ENCODE measurements at places on chromosomes 4 and X.

DNA sequence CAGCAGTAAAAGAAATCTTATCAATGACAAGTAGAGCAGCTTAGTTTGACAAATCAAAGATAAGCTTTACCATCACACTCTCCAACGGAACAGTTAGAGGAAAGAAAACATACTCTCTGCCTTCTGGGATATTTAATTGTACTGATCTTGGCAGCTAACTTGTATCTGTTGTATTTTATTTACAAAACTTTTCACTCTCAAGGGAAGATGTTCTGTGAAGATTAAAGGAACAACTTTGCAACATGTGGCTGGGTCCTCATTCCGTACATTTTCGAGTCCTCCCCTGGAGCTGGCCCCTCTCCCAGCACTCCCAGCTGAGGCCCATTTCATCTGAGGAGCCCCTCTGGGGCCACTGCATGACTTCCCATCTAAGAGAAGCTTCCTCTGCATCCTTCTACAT, 74.4 kb downstream of the RPS3A start:
- DNase-seq, result peak; percentile 51

- no peak for DNase-seq
Observed at GRCh38 chrX:10031746-10032145, 64.6 kb downstream of the CLDN34 start.

GRCh38 chrX:74061879-74062278, 242.1 kb upstream of the ZCCHC13 start:
- no peak for DNase-seq

DNA sequence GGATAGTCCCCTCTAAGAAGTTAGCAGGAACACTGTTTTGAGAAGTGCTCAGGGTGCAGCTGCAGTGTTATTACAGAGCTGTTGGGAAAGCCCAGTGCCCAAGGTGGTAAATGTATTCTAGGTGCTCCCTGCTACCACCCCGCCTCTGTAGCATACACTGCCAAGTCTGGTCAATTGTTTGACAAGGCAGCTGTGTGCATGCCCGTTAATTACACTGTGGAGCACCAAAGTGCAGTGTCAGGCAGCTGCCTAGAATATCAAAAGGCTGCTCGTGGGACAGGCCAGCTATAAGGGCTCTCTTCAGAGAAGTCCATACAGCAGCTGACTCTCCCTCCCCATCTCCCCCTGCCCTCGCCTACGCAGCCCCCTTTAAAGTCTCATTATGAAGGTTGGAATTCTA, 99.9 kb upstream of the KLHL13 start:
- DNase-seq, result no peak

- DNase-seq, result peak; percentile 64
Observed at GRCh38 chr4:74544655-74545361, 99.9 kb downstream of the AREG start.

DNA sequence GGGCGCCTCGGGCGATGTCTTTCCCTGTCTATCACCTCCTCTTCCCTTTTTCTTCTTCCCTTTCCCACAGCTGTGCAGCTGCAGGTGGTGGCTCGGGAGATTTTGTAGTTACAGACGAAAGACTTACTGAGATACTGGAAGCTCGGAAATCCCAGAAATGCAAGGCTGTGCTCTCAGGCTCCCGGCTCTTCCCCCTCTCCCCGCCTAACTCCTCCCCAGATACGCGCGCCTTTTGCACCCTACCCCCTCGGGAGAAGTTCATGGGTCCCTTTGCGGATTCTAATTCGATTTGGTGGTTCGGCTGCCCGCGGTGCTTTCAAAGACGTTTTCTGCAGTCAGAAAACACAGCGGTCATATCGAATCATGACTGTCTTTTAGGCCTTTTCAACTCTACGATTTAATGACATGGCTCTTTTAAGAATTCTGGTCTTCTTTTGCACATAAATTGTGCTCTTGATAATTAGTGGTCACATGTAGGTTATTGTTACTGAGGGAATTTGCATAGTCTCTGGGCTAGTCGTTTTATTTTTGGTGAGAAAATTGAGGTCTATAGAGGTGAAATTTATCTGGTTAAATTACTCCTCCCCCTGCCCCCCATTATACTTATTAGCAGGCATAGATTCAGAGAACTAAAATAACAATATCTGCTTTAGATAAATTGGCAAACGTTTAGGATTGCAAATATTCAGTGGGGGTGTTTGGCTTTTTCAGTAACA, 1.6 kb downstream of the SEPTIN11 start:
- peak; percentile 71 for DNase-seq

GRCh38 chrX:64389489-64389888, 5.8 kb downstream of the MTMR8 start:
- DNase-seq, result no peak

GRCh38 chr4:151049430-151049884, 34.4 kb upstream of the LRBA start:
- DNase-seq, result no peak

- no peak for DNase-seq
Observed at GRCh38 chr4:101037249-101037648, 310.1 kb downstream of the PPP3CA start.

GRCh38 chrX:110440016-110440805, 81.6 kb downstream of the RTL9 start:
- DNase-seq, result no peak

- peak; percentile 82 for DNase-seq
Observed at GRCh38 chr4:39539089-39539611, 11.9 kb upstream of the UGDH start.

DNA sequence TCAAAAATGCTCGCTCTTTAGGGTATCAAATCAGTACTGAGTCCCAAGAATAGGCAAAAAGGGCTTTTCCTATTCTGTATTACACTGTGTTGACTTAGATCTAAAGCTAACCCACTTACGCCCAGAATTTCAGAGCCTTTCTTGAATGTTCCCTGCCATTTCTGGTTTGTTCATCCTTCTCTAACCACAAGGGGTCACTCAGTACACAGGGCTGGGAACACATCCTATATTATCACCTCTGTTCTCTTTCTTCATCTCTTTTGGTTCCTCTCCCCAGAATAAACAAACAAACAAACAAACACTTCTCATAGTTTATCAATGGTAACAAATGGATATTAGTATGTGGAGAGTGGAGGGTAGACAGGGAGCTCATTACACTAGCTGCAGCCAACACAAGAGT, 25.5 kb upstream of the MORC4 start:
- DNase-seq, result peak; percentile 46

DNA sequence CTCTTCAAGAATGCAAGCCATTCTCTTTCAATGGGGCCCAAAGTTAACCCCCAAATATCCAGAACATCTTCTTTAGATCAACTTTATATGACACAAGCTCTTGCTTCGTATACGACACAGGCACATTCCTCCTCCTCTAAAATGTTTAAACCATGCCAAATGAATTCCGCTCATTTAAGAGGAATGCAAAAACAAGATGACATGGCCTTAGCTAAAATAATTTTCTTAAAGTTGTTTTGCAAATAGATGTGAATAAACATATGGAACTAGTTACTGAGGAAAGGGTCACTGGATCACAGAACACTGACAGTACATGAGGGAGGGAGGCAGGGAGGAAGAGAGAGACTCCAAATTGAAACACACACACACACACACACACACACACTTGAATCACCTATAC, 97.4 kb downstream of the RASL11B start:
- DNase-seq, result peak; percentile 37

- no peak for DNase-seq
Observed at GRCh38 chrX:149073479-149073878, 431.6 kb downstream of the IDS start.

DNA sequence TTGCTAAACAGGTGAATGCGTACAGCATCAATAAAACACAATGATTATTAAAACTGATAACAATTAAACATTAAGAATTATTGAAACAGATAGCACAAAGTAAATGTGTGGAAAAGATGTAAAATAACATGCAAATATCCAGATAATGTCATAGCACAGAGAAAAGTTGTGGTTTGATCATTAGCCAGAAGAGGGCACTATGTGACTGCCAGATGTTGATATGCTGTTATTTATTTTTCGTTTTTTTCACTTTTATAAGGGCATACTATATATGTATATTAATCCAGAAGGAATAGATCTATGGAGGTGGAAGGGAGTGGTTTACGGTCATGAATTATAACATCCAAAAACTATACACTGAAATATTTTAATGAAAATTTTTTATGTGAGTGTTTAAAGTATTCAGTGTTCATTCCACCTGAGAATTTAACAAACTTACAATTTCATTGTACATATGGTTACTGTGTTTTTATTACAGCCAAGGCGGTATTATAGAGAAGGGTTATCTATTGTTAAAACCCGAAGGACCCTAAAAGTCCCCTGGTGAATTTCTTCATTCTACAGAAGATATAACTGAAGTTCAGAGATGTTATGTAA, 211.9 kb upstream of the UGT8 start:
- DNase-seq, result peak; percentile 47

DNA sequence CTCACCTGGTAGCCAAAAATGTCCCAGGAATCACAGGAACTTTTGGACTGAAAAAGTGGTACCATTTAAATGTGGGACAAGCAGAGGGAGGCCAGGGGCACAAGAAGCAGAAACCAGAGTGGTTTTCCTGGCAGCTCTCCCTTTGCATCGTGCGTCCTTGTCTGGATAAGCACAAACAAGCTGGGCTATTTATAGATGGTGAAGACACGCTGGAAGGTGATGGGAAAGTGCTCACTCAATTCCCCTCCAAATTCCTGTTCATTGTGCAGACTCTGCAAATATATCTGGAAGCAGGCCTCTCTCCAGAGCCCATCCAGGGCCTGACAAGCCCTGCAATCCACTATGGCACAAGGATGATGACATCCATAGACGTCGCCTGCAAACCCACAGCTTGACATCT, 63.6 kb upstream of the MAP3K15 start:
- DNase-seq, result no peak

- DNase-seq, result no peak
Observed at GRCh38 chr4:86483773-86484172, 110.3 kb upstream of the PTPN13 start.

DNA sequence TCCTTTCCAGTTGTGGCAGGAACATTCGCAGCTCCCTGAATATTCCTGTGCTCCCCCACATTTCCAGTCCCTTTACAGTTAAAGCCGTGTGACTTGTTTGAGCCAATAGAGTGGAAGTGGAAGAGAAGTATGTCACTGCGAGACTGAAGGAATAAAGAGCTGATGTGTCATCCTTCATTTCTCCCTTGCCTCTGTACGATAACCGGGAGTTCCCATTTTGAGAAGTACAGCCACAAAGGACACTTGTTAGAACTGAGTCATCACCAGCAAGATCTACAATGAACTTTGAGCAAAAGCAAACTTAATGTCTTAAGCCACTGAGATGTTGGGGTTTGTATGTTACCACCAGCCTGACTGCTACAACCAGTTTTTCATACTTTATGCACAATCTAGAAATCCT, 92.3 kb downstream of the SPRY1 start:
- DNase-seq, result peak; percentile 88

GRCh38 chr4:108619372-108620100, 840 bp upstream of the RPL34 start:
- no peak for DNase-seq

DNA sequence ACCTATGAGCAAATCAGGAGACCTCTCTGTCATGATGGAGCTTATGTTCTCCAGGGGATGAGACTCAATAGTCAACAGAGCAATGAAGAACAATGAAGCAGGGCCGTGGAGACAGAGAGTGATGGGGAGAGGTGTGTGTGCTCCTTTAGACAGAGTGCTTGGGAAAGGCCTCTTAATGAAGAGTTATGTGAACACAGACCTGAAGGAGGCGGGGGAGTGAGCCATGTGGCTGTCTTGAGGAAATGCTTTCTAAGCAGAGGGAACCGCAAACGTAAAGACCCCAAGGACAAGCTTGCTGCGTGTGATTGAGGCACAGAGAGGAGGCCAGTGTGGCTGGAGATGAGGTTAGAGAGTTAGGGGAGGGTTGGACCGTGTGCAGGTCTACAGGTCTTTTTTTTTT, 53.1 kb downstream of the CHRNA9 start:
- no peak for DNase-seq

GRCh38 chr4:154123897-154124296, 335.0 kb upstream of the SFRP2 start:
- DNase-seq, result no peak

DNA sequence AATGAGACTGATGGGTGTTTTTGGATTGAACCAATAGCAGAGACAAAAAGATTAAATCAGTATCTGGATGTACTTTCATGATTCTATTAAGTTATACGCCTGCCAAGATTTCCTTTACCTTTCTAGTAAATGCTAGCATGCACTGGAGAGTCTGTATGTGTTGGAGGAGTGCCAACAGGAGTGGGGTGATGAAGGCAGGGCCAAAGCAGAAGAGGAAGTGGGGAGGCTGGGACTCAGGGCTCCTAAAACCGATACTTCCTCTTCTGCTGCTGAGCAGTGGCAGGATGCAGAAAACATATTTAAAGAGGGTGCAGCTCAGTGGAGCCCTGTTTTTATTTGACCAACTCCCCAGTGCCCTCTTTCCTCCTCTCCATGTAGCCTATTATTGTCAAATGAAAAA, 5.6 kb downstream of the CYSLTR1 start:
- DNase-seq, result no peak

DNA sequence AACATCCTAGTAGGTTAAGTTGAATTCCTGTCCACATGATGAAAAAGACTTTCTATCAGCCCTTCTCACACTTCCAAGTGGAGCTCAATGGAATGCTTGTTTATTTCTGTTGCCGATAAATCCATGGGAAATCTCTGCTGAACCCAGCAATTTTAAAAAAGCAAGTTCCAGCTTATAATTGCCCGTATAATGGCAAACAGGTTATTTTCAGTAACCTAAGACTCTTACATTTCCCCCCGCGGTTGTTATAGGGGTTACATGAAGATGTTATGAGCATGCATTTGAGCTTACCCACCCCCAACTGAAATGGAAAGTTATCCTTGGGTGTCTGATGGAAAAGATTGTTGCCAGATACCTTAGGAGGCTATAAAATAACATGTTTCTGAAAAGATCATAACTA, 136.2 kb downstream of the PALLD start:
- no peak for DNase-seq

DNA sequence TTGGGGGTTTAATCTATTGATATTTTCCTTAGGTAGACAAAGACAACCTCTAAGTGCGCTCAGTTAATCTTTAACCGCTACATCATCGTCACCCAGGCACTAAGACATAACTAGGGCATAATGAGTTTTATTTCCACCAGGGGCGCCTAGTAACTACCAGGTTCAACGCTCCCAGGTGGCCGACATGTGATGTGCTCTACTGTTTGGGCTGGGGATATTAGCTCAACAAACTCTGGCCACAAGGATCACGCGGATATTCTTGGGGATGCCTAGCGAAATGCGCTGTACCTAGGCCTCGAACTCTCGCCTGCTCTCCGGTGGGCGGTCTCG, 915 bp upstream of the RAB33B start:
- peak; percentile 79 for DNase-seq

GRCh38 chr4:59814402-59815010, 1385.6 kb upstream of the ADGRL3 start:
- no peak for DNase-seq

DNA sequence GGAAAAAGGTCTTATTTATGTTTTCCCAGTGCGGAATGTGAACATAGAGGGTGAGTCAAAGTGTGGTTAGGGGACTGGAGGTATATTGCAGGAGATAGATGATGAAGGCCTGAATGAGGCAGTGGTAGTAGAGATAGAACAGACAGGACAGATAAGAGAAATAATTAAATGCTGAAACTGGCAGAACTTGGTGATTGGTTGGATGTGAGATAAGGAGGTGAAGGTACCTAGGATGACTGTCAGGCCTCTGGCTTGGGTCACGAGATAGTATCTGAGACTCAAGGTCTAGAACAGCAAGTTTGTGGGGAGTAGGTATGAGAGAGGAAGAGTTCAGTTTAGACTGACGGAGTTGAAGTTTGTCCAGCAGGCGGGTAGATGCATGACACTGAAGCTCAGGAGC, 3.5 kb downstream of the MND1 start:
- DNase-seq, result peak; percentile 49

- DNase-seq, result no peak
Observed at GRCh38 chrX:49129427-49129826, 5.9 kb upstream of the GPKOW start.

- peak; percentile 88 for DNase-seq
Observed at GRCh38 chr4:138182838-138183426, 59.2 kb downstream of the SLC7A11 start.
